ENCODE measurements at places on chromosomes 3 and 15. TPM values are rescaled to one million over a fixed set of nuclear protein-coding genes. Genes with fewer than 3 reads are reported as not detected.

DNA sequence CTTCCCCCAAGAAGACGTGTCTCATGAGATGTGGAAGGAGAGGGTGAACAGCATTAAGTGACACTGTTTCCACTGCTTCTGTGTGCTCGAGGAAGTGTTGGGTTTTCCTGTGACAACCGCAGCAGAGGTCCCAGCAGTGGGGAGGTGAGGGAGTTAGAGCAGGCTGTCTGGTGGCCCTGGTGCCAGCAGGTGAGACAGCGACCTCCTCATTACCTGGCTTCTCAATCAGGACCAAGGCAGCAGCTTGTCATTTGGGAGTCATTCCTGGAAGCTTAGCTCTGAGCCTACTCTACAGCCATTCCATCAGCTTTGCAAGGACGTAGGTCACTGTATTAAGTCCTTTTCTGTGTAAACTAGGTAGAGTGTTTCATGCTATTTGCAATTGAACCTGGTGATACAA is 63.3 kb upstream of the RGMA start:
- H3K27me3 ChIP-seq = peaks cover 3% of the 10 kb centered on the region
- H3K4me3 ChIP-seq = peak overlapping the region; percentile 2
- DNase-seq = no peak
- H3K27ac ChIP-seq = no peak overlapping the region
- peaks cover 20% of the 10 kb centered on the region for H3K4me1 ChIP-seq

- DNase-seq = no peak
- H3K4me1 ChIP-seq = peaks cover 4% of the 10 kb centered on the region
- H3K36me3 ChIP-seq = no peaks in the 10 kb centered on the region
- H3K4me3 ChIP-seq = no peak overlapping the region
- no peak overlapping the region for H3K27ac ChIP-seq
- no peaks in the 10 kb centered on the region for H3K27me3 ChIP-seq
Measured at GRCh38 chr3:59567661-59568060, 517.8 kb upstream of the CFAP20DC start.

GRCh38 chr3:99407257-99407656 is 231.1 kb upstream of the COL8A1 start:
- H3K4me3 ChIP-seq = no peak overlapping the region
- H3K27ac ChIP-seq = no peak overlapping the region
- H3K27me3 ChIP-seq = no peaks in the 10 kb centered on the region

SI gene
- total RNA-seq = not detected

DNA sequence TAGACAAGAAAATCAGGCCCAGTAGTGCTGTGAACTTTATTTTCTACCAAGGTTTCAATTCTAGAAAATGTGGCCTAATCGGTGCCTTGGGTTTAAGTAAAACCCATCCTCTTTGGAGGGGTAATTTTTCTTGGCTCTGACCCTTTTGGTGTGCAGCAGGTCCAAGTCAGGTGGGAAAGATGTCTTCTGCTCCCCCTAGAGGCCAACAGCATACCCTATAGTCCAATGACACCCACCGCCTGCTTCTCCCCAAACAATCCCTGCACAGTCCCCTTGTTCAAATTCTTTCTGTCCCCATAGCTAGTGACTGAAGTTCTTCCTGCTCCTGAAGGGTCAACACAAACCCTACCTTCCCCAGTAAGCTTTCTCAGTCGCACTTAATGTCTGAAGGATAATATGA is 261.8 kb upstream of the GOLGA6L4 start:
- DNase-seq = no peak
- H3K27me3 ChIP-seq = peaks cover 10% of the 10 kb centered on the region
- peaks cover 3% of the 10 kb centered on the region for H3K36me3 ChIP-seq
- peaks cover 3% of the 10 kb centered on the region for H3K4me1 ChIP-seq
- no peak overlapping the region for H3K4me3 ChIP-seq
- no peak overlapping the region for H3K27ac ChIP-seq

DNA sequence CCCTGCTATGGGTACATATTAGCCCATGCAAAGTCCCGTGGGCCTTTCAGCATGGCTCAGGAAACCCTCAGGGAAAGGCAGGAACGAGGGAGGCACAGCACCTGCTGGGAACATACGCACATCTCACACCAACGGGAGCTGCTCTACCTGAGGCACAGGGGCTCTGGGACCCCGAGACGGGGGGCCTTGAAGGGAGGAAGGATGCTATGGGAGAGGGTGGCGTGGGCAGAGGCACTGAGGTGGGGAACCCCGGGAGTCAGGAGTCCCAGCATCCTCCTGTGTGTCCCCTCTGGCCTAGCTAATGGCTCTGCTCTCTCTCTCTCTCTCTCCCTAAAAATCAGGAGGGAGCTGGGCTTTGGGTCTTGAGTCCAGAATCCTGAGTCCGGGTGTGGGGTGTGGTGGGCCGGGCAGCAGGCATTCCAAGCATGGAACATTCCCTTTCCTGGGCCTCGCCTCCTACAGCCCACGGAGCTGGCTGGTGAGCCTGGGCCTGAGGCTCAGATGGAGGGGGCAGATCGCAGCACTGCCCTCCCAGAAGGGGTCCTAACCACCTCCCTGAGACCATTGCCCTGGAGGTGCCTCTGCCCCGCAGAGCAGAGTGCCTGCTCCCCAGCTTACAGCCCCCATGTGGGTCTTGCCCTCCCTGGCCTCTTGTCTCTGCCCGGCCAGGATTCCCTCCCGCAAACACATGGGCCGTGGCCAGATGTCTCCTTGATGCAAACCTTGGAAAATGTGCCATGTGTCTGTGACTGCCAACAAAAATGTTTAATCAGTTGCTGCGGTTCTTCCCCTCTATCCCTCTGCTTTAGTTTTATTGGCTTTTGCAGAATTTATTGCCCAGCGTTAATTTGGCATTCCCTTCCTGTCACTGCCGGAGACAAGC is 101.6 kb downstream of the TMEM266 start:
- H3K4me3 ChIP-seq = no peak overlapping the region
- H3K4me1 ChIP-seq = no peaks in the 10 kb centered on the region

- no peak overlapping the region for H3K27ac ChIP-seq
- no peaks in the 10 kb centered on the region for H3K36me3 ChIP-seq
- no peak overlapping the region for H3K4me3 ChIP-seq
- peaks cover 3% of the 10 kb centered on the region for H3K27me3 ChIP-seq
- no peak for DNase-seq
Measured at GRCh38 chr3:62119139-62119538, 254.2 kb downstream of the FEZF2 start.

CEP19 gene
- total RNA-seq = 4.6 TPM

Measured in naive thymus-derived CD8-positive, alpha-beta T cell (primary cell).